ENCODE measurements at places on chromosomes 5 and 9.

DNA sequence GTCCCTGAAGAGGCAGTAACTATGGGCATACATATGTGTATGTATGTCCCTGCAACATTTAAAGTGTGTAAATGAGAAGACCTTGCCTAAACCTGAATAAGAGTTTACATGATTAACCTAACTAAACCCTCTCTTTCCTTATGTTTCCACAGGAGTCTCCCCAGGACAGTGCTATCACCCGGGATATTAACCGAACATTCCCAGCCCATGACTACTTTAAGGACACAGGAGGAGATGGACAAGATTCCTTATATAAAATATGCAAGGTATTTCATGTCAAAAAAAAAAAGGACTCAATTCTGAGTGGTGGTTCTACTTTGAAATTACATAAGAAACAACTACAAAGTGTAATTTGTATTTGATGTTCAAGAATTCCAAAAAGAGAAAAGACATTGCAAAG lies 31.7 kb downstream of the GPR21 start:
- no peak overlapping the region for H3K27ac ChIP-seq
- H3K4me3 ChIP-seq, result no peak overlapping the region
- no peak for DNase-seq
- H3K27me3 ChIP-seq, result no peaks in the 10 kb centered on the region
- H3K36me3 ChIP-seq, result peaks cover 14% of the 10 kb centered on the region

GRCh38 chr5:74342948-74343682 lies 297.4 kb downstream of the ENC1 start:
- H3K27me3 ChIP-seq, result peaks cover 8% of the 10 kb centered on the region
- no peak overlapping the region for H3K4me3 ChIP-seq
- H3K4me1 ChIP-seq, result no peaks in the 10 kb centered on the region
- no peak for DNase-seq

DNA sequence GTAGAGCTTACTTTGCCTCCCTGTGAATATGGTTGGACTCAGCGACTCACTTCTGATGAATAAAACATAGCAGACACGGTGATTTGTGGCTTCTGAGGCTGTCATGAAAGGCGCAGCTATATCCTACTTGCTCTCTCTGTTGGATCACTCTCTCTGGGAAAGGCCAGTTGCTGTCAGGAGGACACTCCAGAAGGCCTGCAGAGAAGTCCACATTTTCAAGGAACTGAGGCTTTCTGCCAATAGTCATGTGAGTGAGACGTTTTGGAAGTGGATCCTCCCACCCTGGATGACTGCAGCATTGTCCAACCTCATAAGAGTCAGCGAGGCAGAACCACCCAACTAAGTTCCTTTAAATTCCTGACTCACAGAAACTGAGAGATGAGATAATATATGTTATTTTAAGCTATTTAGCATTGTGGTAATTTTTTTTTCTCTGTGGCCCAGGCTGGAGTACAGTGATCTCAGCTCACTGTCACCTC lies 156.0 kb upstream of the MAST4 start:
- H3K4me1 ChIP-seq, result no peaks in the 10 kb centered on the region
- no peak overlapping the region for H3K4me3 ChIP-seq
- DNase-seq, result no peak
- H3K27me3 ChIP-seq, result no peaks in the 10 kb centered on the region

- no peaks in the 10 kb centered on the region for H3K36me3 ChIP-seq
- DNase-seq, result no peak
- no peak overlapping the region for H3K4me3 ChIP-seq
- H3K27me3 ChIP-seq, result peaks cover 11% of the 10 kb centered on the region
- H3K4me1 ChIP-seq, result no peaks in the 10 kb centered on the region
Observed at GRCh38 chr5:148998174-148998797, 64.6 kb downstream of the SH3TC2 start.

DNA sequence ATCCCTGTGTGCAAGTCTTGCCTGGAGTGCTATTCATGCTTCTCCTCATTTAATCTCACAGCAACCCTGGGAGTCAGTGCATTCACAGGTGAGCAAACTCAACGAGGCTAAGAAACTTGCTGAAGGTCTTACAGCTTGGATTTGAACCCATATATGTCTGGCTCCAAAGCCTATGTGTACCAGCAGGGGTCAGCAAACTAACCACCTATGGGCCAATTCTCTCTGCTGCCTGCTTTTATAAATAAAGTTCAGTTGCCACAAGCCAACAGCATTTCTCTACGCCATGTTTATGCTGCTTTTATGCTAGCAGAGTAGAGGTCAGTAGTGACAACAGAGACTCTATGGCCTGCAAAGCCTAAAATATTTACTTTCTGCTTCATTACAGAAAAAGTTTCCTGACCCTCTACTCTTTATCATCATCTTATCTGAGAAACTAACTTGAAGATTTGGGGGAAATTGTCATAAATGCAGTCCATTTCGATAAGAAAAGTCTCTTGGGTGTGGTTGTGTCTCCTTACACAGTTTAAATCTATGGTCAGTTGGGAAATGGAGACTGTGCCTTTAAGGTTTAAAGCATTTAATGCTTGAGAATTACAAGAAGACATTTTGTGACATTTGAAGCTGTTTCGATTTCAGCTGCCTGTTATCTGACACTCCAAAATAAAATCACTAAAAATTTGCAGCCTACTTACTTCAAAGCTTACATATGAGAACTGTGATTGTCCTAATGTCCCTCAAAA lies 137.7 kb downstream of the PRELID2 start:
- H3K4me1 ChIP-seq, result no peaks in the 10 kb centered on the region
- no peak for DNase-seq
- H3K27ac ChIP-seq, result no peak overlapping the region
- H3K4me3 ChIP-seq, result no peak overlapping the region
